CD4-positive, alpha-beta T cell treated with Interleukin-15 for 4 hours (primary cell): ENCODE measurements at places on chromosomes 7 and 10.

- DNase-seq = no peak
Observed at GRCh38 chr10:44511166-44511565, 126.3 kb upstream of the CXCL12 start.

DNA sequence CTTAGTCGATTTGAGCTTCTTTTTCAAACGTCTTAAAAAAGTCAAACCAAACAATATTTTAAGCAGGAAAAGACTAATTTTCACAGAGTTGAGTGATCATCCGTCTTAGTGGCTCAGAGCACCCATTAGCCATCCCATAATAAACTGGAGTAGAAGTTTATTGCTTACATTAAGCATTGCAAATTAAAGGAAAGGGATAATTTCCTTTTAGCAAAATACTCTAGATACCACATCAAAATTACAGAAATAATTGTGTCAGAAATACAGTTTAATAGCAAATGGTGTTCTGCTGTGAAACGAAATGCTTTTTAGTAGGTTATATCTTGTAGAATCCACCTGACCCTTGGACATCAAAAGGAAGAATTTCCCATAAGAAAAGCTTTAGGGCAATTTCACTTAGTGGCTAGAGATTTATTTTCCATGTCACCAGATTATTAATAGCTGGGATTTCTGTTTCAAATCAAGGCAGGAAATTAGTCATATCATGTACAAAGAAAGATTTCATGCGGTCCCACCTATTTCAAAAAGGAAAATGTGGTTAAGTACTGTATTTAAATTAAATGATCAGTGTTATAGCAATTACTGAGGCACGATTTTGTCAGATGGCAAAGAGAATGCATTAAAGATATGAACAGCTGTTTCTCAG lies 96.2 kb downstream of the NPTX2 start:
- no peak for DNase-seq

DNA sequence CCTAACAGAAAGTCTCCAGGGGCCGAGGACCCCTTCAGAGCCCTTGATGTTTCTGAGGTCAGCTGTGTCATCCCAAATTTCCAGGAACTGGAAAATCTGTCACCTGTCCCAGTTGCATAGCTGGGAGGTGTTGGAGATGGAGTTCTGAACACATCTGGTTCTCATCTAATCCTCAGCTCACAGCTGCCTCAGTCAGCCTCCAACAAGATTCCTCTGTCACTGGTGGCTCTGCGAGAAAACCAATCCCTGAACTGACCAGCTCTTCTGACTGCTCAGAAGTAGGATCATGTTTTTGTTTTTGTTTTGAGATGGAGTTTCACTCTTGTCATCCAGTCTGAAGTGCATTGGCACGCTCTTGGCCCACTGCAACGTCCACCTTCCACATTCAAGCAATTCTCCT lies 37.6 kb upstream of the MYL10 start:
- no peak for DNase-seq

DNA sequence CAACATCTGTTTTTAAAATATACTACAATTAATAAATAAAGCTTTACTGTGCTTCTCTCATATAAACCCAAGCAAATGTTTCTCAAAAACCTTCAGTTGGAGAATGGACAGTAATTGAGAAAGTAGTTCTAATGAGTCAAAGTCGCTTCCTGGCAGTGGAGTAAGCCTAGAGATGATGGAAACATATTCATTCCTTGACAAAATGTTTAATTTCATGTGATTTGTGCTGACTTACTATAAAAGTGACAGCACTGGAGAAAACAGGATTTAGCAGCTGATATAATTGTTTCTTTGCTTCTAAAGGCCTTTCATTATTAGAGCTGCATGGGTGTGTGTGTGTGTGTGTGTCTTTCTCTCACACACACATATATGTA lies 9.0 kb downstream of the ELMO1 start:
- DNase-seq = no peak
